Activated naive CD4-positive, alpha-beta T cell treated with anti-CD3 and anti-CD28 coated beads, Interleukin-2, amount 50 U/mL, for 16 hours (primary cell): ENCODE measurements at places on chromosomes 3 and 15.

GRCh38 chr3:46280105-46280797 lies 38.0 kb downstream of the CCR3 start:
- peak; percentile 32 for DNase-seq

- no peak for DNase-seq
Measured at GRCh38 chr15:58393241-58393662, 38.5 kb upstream of the LIPC start.

DNA sequence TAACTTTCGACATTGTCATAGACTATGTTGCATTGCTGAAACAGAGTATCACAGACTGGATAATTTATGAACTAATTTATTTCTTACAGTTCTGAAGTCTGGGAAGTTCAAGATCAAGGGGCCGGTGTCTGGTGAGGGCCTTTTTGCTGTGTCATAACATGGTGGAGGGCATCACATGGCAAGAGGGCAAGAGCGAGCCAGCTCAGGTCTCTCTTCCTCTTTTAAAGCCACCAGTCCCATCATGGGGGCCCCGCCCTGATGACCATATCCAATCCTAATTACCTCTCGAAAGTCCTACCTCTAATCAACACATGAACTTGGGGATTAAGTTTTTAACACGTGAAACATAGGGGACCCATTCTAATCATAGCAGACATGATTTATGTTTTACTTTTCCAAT lies 33.5 kb upstream of the DCUN1D1 start:
- no peak for DNase-seq

DNA sequence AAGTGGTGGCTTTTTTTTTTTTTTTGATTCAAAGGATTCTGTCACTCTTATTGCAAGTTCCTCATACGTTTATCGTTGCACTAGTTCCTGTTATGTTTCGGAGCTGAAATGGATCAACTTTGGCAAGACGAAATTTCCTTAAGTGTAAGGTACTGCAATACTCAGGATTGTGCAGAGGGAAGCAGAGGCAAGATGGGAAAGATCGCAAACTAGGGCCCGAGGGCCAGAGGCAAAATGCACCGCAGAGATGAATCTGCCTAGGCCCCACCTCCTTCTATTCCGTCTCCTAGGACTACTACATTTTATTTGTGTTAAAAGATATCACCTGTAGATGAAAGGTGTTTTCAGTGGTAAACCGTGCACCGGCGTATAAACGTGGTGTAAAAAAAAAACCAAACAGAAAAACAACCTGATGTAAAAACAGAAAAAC lies 331 bp downstream of the RNU6-1 start:
- peak; percentile 37 for DNase-seq

GRCh38 chr3:109728861-109729494 lies 391.6 kb upstream of the DPPA4 start:
- DNase-seq: no peak

DNA sequence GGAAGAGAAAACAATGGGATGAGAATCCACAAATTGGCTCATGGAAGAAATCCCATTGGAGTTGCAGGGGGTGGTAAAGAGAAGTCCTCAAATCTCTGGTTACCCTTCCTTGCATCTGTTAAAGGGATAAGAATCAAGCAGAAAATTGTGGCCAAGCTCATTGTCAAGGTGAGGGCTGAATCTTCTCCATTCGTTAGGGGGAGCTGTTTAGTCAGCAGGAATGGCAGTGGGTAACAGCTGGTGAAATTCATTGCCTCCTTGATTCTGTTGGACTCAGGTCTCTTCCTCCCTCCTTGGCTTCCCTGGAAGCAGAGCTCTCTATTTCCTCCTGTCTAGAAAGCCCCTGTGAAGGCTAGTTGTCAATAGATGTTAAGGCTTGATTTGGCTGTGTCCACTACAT lies 343.1 kb upstream of the SEMA6D start:
- no peak for DNase-seq

DNA sequence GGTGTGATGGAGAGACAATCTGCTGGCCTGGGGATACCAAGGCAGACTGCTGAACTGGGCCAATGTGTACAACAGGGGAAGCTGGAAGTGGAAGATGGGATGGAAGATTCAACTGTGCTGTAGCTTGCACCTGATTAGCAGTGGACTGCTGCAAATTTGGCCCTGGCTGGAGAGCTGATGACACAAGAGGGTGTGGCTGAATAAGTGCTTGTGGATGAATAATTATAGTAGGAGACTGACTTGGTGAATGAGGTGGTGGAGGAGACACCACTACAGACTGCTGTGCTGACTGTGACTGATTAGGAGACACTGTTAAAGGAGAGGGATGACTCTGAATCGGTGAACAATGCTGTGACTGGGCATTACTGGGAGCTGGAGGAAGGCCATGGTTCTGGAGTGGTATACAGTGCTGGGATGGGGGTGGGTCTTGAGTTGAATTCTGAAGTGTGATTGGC lies 52.5 kb downstream of the PHC3 start:
- no peak for DNase-seq

GRCh38 chr15:98195796-98196195 lies 235.3 kb downstream of the ARRDC4 start:
- no peak for DNase-seq

DNA sequence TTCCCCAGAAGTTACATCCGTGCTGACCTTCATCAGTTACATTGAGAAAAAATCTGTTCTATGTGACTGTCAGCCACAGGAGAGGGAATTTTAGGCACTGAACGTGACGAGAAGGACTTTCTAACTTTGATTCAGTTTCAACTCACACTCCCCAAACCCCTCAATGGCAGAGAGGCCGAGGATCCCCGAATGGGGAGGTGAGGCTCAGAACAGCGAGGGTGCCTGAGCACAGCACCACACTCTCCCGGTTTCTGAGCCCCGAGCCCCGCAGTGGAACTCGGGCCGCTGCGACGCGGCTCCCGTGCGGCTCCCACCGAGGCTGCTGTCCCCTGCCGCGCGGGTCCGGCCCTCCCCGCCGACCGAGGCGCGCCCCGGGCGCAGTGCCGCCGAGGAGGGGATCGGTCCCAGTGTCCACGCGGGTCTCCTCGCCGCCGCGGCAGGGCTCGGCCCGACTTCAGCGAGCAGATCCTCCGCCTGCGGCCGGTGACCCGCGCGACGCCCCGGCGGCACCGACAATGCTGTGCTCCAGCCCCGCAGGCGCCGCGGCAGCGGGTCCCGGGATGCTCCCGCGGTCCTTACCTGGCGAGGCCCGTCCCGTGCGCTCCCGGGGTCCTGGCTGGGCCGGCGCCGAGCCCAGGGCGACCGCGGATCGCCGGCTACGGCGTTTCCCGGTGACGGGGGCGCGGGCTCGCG lies 439 bp downstream of the CTXND1 start:
- DNase-seq: no peak

GRCh38 chr3:22947851-22948250 lies 255.3 kb upstream of the UBE2E2 start:
- no peak for DNase-seq

GRCh38 chr3:177921153-177921552 lies 615.1 kb upstream of the KCNMB2 start:
- DNase-seq: no peak

GRCh38 chr3:13324835-13325501 lies 95.2 kb downstream of the NUP210 start:
- no peak for DNase-seq

GRCh38 chr3:19487386-19487785 lies 339.1 kb downstream of the KCNH8 start:
- no peak for DNase-seq

DNA sequence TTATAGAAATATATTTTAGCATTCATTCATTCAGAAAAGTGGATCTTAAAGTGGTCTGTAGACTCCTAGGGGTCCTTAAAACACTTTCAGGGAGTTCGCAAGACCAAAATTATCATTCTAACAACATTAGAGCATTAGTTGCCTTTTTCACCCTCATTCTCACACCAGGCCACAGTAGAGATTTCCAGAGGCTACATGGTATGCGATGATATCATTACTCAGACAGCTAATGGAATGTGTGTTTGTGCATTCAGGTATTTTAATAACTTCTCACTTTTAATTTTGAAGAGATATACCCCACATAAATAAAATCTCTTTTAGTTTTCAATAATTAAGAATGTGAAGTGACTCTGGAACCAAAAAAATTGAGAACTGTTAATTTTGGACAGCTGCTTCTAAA lies 206.9 kb downstream of the NSUN3 start:
- no peak for DNase-seq

- no peak for DNase-seq
Measured at GRCh38 chr15:63374686-63375520, 6.7 kb downstream of the CA12 start.

DNA sequence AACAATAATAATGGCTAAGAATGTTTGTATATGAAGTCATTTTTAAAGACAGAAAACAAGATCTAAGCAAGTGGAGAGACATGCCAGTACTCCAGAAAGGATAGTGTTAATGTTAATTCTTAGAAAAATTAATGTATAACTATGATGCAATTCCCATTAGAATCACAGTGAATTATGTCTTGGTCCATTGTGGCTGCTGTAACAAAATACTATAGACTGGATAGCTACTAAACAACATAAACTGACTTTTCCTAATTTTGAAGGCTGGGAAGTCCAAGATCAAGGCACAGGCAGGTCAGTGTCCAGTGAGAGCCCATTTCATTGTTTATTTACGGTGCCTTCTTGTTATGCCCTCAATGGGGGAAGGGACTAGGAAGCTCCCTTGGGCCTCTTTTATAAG lies 32.7 kb upstream of the CSPG4 start:
- DNase-seq: no peak

DNA sequence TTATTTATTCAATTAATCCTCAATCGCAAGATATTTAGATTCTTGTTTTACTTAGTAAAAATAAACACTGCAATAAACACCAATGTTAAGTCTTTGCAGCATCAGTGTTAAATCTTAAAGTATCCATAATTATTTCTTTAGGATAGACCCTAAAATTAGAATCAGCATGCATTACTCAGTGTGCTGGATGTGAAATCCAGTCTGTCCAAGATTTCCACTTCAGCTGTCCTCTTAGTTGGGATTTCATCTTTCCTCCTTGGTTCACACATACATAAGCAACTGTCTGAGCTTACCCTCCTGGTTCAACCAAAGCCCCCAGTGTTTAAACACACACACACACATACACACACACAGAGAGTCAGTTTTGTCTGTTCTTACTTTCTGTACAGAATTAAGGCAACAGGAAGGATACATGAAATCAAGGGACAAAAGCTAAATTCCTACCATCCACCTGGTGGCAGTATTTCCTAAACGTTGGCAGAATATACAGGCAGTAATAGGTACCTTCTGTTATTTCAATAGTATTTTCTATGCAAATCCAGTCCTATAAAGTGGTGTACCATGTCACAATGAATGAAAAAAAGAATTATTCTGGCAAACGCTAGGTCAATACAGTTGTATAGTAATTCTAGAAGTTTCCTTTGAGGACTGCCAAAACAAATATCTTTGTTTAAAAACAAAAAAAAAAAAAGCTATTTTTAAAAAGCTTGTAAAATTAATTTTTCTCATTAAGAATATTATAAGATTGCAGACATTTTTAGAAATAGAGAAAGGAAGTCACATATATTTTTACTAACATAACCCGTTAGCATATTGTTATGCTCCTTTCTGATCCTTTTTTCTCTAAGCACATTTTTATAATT lies 27.3 kb upstream of the DMXL2 start:
- DNase-seq: no peak

- DNase-seq: no peak
Measured at GRCh38 chr15:95850837-95851236, 479.7 kb upstream of the NR2F2 start.

- DNase-seq: no peak
Measured at GRCh38 chr3:25080461-25080860, 347.6 kb upstream of the RARB start.

DNA sequence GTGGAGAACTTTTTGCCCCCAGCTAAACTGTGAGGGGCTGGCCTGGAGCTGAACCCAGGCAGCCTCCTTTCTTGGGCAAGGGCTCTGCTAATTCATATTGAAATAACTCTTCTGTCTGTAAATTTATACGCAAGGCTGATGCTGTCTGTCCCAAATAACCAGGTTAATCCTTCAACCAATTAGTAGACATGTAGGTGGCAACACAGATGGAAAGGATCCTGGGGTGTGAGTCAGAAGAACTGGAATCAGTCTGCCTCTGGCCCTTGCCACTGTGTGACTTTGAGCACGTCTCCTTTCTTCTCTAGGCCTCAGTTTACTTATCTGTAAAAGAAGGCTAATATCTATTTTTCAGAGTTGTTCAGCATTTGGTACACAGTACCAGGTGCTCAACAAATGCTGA lies 48.3 kb upstream of the IREB2 start:
- no peak for DNase-seq

DNA sequence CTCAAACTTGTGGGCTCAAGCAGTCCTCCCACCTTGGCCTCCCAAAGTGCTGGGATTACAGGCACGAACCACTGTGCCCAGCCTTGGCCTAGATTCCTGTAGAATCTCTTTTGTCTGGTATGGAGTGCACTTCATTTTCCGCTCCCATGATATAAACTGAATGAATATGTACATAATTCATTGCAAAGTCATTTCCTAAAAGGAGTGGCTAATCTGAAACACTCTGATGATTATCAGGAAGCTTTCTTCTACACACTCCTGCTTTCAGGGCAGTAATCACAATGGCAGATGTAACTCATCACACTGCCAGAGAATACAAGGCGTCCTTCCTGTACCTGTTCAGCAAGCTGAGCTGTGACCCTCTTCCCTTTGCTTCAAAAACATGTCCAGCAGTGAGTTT lies 28.6 kb downstream of the RLBP1 start:
- DNase-seq: no peak

DNA sequence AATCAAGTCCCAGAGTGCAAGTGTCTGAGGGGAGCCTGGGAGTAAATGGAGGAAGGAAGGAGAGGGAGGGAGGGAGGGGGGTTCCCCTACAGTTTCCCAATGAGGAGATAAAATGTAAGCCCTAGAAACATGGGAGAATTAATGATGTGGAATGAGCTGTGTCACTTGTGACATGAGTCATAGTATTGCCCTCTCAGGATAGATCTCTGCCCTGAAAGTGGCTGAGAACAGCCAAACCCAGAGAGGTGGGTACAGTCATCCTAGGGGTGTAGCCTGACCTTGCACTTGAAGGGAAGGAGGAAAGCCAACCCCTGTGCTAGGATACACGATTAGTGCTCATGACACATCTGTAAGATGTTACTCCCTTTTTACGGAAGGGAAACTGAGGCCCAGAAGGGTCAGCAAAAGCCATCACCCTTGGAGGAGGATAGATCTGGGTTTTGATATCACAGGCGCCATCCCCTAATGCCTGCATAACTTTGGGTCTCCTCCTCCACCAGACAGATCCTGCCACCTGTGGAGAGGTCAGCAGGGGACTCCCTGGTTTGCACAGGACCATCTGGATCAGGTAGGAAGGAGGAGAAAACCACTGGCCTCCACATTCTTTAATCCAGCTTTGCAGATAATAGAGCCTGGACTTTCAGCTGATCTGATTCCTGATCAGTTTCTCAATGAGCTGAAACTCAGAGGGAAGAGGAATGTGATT lies 23.1 kb upstream of the USP3 start:
- peak; percentile 36 for DNase-seq

GRCh38 chr3:41464401-41464800 lies 265.1 kb downstream of the CTNNB1 start:
- DNase-seq: no peak

- DNase-seq: no peak
Measured at GRCh38 chr3:132563420-132564069, 33.5 kb upstream of the ACKR4 start.
